Coronary artery (tissue), 2 donors: ENCODE measurements at places on chromosomes 12 and 14.
A peak's percentile ranks its signal among the peaks of the same experiment; 100 is the strongest.

DNA sequence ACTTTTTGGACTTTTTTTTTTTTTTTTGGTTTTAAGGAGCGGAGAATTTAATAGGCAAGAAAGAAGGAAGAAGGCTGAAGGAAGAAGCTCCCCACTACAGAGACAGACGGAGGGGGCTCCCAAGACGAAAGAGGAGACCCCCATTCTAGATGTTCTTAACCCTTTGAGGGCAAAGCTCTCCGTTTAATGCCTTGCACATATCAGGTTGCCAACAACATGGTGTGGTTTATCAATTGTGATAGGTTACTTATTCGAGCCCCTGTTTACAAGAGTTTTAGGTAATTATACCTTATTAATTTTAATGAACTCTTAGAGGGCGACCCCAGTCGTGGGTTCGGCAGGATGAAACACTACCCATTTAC lies 1.2 kb upstream of the FBXO33 start:
- DNase-seq, result no peak

DNA sequence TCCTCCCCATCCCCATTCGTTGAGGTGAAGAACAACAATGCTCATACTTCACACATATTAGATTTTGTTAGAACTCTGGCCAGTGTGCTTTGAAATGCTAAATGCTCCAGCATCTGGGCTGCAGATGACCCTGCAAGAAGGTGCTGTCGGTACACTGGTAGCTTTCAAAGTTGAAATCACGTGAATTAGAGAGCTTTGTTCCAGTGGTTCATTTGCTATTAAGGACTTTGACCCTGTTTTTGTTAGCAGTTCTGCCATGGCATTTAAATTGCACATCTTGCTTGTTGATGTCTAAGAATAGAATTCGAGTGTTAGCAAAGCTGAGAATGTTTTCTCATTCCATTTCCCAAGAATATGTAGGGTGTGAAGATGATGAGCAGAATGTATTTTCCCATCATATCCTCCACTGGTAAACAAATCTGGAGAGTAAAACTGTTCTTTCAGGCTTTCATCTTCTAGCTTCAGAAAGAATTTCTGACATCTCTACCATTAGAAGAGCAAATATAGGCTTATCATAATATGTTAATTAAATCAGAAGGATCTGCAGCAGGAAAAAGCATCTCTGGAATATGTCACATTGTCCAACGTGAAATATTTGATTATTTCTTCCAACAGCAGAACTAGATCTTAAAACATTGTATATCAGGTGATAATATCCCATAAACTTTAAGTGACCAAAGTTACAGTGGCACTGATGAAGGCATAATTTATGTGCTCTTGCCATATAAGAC lies 98.8 kb upstream of the PDE3A start:
- no peak for DNase-seq

GRCh38 chr12:76634133-76634532 lies 74.6 kb upstream of the OSBPL8 start:
- no peak for DNase-seq

- DNase-seq, result no peak
Observed at GRCh38 chr14:89040080-89040459, 215.6 kb downstream of the TTC8 start.

- DNase-seq, result peak; percentile 93
Observed at GRCh38 chr14:54652188-54652587, 85.3 kb downstream of the SAMD4A start.

DNA sequence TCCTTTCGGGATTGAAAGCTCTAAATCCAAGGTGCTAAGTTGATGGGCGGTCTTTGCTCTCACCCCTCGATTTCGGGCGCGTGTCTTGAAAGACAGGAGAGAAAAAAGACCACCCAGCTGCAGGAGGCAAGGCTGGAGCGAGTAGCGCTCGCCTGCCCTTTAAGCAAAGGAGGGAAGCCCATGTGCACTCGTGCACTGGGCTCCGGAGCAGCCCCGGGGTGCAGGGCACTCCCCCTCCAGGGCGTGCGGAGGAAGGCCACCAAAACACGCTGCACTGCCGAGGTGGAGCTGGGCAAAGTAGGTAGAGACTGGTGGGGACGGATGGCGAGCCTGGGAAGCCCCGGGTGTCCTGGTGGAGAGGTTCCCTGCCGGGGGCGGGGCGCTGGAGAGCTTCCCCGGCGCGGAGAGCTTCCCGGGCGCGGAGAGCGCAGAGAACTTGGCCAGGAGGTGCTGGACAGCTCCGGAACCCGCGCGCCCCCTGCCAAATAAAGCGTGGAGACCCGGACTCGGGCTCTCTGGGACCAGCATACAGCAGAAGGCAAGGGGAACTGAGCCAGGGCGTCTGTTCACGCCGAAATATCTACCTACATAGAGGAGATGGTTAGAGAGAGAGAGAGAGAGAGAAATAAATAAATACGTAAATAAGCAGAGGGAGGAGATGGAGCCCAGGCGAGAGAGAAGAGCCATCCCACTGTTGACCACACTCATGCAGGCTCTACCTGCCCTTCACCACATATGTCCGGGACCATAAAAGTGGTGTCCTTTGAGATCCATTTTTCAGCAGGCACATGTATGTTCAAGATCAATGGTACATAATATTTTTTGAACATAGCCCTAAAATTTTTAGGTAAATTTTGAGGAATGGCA lies 662 bp upstream of the NELL2 start:
- no peak for DNase-seq

GRCh38 chr12:2447861-2448260 lies 346.9 kb upstream of the FKBP4 start:
- DNase-seq, result no peak

GRCh38 chr12:116545144-116545543 lies 14.0 kb upstream of the MAP1LC3B2 start:
- no peak for DNase-seq

GRCh38 chr14:105158794-105159193 lies 9.8 kb downstream of the JAG2 start:
- DNase-seq, result no peak

- no peak for DNase-seq
Observed at GRCh38 chr12:25377469-25378177, 126.9 kb upstream of the KRAS start.

DNA sequence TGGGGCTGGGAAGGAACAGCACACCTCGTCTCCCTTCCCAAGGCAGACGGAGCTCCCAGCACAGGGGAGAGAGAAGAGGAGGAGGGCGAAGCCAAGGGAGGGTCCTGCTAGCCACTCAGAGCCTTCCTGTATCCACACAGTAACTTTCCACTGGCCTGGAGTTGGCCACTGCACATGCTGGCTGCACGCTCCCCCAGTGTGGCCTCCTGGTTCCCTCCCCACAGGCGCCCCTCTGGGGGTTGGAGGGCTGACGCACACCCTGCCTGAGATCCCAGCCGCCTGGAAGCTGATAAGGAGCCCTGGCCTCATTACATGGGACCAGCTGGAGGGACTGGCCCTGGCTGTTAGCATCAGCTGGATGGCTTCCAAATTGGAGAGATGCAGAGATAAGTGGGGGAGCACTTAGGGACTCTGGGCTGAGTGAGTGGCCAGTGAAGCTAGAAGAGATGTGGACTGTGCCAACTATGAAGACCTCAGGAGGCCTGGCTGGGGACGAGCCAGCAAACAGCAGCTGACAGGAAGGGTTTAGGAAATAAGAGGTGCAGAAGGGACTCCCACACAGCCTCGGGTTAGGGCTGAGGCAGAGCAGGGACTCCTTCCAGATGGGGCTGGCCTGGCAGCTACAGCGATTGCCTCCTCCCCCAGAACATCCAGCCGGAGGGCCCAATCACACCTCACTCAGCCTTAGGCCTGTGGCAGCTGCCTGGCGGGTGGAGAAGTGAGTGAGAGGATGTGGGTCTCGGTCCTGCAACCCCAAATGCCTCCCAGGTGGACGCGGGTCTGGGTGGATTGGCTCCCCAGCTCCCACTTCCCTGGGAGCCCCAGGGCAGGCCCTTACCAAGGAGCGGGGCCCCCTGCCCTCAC lies 26.3 kb upstream of the BCDIN3D start:
- DNase-seq, result peak; percentile 94

DNA sequence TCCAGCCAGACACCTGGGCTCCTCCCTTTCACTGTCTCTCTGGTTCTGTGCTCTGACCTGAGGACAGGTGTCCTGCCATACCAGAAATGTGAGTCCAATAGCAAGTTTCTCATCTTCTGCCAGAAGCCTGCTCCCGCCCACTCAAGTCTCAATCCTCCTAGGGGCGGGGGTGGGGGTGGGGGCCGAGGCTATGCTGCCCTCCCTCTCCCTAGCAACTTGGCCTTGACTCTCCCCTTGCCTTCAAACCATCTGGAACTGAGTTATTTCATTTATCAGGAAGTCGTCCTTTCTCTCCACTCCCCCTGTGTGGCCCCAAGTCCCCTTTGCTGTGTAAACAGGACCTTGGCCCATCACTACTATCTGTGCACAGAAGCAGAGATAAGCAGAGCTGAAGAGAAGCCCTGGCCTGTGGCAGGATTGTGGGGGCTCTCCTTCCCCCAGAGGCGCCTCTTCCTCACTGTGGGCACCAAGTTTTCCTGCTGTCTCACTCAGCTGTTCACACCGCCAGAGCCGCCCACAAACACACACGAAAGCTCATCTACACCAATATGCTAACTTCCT lies 117.1 kb downstream of the DPF3 start:
- DNase-seq, result no peak

DNA sequence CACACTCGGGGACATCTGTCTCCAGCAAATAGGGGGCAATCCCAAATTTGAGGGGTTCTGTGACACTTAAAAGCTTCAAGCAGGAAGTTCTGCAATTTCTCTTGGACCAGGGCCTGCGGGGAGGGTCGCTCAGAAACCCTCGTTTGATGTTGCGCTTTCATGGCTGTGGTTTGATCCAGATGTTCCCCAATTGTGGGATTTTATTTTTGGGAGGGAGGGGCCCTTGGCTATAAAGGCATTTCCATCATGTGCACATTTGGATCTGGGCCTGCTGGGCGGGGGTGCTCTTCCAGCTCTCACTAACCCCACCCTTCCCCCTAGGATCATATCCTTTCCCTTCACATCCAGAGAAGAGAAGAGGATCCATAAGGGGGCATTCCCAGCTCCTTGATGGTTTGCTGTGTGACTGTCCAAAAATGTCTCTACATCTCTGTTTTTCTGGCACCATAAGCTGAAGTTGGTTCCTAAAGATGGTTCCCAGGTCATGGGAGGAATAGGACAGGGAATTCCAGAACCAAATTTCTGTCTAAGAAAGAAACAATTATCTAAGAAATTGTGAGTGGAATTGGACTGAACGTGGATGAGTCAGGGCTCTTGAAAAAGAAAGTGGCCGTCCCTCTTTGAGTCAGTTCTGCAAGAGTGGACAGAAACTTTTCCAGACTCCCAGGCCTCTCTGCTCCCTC lies 47.2 kb downstream of the SMUG1 start:
- no peak for DNase-seq

DNA sequence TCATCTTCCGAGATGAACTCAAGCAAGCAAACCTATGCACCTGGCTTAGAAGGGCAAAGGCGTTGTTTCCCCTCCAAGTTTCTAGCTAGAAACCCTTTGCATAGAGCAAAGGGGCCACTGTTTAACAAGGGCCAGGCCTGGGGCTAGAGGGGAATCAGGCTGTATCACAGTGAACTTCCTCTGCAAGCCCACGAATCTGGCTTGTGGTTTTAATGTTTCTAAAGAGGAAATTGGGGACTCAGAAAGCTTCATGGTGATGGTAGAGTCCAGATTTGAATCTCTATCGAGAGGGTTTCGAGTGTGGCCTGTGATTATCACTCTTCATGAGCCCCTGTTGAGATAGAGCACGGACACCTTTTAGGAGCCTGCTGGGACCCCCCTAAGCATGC lies 189.9 kb downstream of the VRK1 start:
- DNase-seq, result no peak

DNA sequence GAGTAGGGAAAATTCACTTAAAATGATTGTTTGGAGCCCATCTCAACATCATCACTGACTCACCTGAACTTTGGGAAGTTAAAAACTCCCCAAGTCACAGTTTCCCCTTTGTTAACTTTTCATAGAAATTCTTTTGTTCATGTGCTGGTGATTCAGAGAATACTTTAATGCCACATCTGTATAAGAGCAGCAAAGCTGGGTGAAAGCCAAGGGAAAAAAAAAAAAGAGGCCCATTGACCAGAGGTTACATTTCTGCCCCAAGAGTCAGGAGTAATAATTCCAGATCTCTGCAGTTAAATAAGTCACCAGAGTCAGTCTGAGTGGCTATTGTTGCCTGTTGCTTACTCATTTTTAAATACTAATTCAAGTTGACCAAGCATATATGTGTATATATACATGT lies 136.4 kb upstream of the LGR5 start:
- DNase-seq, result no peak

GRCh38 chr12:62916632-62917425 lies 18.1 kb downstream of the PPM1H start:
- no peak for DNase-seq

DNA sequence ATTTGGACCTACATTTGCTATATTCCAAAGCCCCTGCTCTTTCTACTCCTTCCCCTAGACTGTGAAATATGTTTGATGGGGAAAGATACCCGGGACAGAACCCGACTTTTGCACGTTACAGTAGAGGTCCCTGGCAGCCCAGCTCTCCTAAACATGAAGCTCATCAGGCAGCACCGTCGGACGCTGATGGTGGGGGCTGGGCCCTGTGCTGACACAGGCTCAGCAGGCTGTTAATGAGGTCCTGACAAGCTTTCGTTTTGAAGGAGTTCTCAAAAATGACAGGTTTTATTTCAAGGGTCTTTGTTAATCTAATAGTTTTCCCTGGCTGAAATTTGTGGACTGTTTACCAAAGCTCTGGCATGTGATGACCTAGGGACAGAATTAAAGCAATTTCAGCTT lies 102.3 kb downstream of the SLC25A47 start:
- no peak for DNase-seq

- no peak for DNase-seq
Observed at GRCh38 chr12:12017798-12018197, 52.9 kb upstream of the BCL2L14 start.

- DNase-seq, result no peak
Observed at GRCh38 chr14:38074081-38074480, 133.6 kb upstream of the SSTR1 start.

DNA sequence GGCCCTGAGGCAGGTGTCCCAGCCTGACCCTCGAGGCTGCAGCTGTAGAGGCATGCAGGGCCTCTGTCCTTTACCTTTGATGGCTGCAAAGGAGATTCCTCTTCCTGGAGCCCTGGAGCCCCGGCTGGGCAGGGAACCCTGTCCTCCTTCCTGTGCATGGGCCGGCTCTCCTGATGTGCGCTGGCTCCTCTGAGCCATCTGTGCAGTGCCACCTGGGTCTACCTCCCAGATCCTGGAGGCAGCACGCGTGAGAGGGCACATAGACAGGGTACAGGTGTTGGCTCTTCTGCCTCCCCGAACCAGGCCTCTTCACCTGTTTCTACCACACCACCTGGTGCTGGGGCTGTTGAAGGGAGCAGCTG lies 115.1 kb downstream of the BEGAIN start:
- no peak for DNase-seq

GRCh38 chr14:87042354-87042753 lies 950.6 kb downstream of the GALC start:
- DNase-seq, result no peak

- DNase-seq, result no peak
Observed at GRCh38 chr14:64324461-64324860, 30.3 kb upstream of the ESR2 start.
